ENCODE measurements at places on chromosomes 3 and 15. TPM values are rescaled to one million over a fixed set of nuclear protein-coding genes. Genes with fewer than 3 reads are reported as not detected.

DNA sequence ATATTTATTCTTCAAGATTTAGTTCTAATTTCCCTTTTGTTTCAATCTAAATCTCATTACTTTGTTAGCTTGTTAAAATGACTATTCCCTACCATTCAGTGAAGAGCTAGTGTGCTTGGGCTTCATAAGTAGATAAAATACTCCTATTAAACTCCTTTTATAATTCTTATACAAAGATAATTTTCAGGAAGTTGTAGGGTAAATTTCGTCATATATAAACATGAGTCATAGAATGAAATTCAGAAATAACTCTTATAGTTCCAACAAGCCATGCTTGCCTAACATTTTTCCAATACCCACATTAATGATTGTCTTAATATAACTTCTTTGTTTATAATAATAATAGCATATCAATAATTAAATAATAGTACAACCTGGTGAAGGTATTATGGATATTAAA is 407.3 kb downstream of the NAALADL2 start:
- DNase-seq: peak; percentile 78

DNA sequence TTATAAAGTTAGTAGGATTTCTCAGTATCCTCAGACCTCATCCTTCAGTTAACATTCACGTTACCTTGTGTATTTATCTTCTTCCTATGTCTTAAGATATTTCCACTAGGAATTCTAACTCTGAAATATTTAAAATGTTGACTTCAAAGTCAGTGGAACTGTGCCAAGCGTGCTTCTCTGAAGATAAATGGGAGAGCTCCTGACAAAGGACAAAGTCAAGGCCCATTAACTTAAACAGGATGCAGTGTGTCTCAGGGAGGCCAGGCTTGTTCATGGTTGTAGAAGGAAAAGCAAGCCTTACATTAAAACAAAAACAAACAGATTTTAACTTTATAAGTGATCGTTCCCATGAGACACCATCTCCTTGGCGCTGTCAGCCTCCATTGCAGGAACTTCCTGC is 41.5 kb downstream of the ABHD17C start:
- DNase-seq: peak; percentile 47

Gene CHL1
- 0.38 TPM for polyA plus RNA-seq

Gene C3orf22
- polyA plus RNA-seq: not detected

Data from IMR-90 (cell line).